ENCODE measurements at places on chromosomes 3 and 15. TPM values are rescaled to one million over a fixed set of nuclear protein-coding genes. Genes with fewer than 3 reads are reported as not detected.

DNA sequence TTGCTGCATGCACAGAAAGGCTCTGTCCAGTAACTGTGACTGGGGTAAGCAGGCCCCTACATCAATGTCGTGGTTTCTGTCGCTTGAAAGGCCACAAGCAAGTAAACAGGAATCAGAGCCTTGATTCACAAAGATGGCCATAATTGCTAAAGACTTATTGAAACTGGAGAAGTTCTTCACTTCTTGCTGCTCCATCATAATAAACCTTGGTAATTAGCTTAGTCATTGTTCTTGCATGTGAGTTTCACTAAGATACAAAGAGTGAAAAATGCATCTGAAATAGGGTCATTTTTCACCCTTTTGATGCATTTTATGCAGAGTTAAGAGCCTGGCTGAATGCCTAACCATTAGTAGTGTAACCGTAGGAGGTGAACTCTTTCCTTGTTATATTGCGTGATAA is 3.2 kb downstream of the SEMA6D start:
- no peak for DNase-seq

GRCh38 chr3:162597226-162597625 is 1100.6 kb downstream of the OTOL1 start:
- DNase-seq, result no peak

DNA sequence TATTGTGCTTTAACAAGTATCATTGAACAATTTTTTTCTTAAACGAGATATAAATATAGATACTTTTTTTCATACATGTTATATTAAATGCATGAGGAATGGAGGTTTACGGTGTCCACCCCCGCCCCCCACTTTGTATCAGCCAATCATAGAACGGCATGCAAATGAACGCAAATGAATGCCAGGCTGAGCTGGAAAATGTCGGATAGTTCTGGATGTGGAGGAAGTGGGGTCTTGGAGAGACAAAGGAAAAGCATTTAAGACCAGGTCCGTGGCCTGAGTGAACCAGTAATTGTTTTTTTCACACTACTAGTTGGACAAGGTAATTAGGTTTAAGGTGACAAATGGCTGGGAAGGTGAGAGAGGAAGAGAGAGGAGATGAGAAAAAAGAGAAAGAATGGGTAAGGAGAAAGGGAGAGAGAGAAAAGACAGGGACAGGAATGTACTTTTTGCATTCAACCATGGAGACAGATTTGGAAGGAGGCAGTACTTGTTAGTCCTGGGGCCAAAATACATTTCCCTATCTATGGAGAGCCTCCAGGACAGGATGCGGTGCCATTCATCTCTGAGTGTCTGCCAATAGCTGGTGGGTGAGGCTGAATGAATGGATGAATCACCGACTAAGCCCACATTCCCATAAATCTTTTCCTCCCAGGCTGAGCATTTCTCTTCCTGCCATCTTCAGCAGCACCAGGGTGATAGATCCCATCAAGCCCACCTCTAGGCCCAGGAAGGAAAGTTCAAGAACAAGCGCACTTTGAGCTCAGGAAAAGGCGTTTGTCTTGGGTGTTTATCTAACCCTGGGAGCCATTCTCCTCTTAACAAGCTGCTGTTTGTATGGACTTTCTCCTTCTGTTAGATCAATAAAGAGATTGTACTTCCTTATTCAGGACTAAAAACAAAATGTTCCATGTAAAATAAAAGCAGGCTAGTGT is 1.4 kb upstream of the RAD18 start:
- DNase-seq, result no peak

GRCh38 chr3:40464339-40465110 is 7.4 kb downstream of the RPL14 start:
- DNase-seq, result no peak

GRCh38 chr3:138594935-138595610 is 1.0 kb upstream of the CEP70 start:
- DNase-seq, result no peak

DNA sequence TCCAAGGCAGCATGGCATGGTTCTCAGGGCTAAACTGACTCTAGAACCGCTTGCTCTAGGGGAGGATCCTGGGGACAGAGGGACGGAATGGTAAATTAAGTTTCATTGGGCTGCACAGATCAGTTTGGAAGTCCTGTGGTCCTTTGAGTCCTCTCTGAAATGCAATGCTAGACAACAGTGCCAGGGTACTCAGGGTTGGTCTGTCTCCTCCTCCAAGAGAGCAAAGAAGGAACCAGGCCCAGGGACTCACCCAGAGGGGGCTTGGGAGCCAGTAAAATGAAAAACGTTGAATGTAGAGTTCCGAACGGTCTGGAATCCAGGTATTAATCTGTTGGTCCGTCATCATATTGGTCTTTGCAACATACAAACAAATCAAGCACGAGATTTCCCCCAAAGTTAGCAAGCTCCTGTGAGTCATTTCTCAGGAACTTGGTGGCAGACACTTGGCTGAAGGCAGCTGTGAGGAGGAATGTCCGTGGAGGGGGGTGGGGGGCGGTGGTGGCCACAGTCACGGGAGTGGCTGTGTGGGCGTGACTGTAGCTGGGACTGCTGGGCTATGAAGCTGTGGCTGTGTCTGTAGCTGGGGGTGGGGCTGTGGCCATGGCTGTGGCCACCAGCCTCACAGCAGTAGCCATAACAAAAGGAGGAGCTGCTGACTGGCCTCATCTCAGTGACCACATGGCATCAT is 361.0 kb downstream of the SHQ1 start:
- DNase-seq, result peak; percentile 55

ISLR2 gene
- 2.2 TPM for total RNA-seq

- no peak for DNase-seq
These were observed 90.1 kb downstream of the NEK10 start for GRCh38 chr3:27279123-27279522.

DNA sequence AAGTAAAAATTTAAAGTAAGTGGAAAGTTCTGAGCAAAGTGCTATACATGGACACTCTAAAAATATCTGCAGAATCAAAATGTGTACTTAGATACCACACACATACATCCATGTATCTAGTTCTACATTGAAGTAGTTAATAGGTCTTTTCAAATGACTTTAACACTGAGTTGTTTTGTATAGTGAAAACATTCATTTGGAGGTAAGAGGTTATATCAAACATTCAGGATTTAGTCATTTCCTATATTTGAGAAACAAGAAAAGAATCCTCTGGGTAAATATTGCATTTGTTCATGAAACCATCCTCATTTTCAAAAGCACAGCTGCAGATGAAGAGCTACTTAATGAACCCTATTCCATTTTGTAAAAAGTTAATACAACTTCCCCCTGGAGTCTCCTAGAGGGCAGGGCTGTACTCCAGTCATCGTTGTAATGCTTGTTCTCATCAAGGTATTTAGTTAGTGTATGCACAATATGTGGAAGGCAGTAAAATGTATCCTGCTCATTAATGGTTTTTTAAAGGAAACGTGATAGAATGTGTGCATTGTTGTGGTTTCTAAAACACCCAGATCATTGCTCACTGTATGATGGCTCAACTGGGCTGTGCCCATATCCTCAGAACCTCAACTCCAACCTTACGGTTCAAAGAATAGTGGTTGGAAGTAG is 26.2 kb downstream of the ARPP21 start:
- no peak for DNase-seq

DNA sequence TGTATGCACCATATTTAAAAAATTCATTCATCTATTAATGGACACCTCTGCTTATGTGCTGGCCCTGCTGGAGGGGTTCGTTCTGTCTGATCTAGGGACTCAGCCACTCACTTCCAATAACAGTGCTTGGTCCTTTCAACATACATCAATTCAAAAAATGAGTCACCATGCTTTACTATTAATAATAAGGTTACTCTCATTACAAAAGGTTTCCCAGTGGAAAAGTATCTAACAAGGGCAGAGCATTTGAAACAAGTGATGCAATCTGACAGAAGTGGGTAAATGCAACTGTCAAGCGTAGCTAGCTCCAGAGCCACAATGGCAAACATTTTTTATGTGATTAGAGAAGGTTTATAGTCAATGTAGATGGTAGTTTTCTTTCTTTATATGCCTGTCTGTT is 67.9 kb upstream of the TNIK start:
- DNase-seq, result no peak

DNA sequence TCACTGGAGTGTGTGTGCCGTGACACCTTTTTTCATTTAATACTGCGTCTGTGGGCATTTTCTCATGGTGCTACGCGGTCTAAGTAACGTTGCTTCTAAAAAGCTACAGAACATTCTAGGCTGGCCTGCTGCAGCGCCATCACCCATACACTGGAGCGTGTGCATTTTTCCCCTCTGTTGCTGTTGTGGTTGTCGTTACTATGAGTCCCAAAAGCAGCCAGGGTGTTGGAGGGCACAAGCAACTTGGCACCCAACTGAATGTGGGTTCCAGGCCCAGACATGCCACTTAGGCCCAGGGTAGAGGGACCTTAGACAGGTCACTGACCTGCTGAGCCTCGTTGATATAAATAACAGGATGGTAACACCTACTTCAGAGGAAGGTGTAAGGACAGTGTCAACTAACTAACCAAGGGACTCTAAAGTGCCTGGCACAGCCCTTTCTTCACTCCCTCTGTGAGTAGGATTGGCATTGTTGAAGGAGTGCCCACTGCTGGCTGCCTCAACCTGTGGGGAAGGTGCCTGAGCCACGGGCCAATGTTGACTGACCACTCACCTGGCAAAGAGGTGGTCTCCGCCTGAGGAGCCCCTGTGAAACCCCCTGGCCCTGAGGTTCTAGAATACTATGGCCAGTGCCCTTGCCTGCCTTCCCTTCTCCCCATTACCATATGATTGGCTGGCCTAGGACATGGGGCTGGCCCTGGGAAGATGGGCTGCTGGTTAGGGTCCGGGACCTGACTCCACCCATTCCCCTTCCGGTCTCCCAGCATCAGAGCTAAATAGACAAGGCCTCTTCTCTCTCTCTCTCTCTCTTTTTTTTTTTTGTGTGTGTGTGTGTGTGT is 3.5 kb downstream of the CSK start:
- DNase-seq, result peak; percentile 45

DNA sequence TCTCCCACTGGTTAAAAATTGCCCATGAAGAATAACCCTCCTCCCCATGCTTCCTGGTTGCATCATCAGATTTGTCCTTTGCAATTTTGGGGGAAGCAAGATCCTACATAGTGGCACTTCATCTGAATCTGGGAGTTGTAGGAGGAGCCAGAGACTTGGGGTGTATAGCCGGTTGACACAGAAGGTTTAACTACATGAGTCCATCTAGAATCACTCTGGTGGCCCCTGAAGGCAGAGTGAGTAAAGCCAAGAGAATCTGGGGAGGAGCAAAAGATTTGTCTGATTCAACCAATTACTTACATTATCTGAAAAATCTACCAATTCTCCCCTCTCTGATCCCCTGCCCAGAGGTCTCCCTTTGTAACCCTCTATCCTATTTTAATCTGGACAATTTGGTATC is 50.1 kb downstream of the SYN2 start:
- no peak for DNase-seq

DNA sequence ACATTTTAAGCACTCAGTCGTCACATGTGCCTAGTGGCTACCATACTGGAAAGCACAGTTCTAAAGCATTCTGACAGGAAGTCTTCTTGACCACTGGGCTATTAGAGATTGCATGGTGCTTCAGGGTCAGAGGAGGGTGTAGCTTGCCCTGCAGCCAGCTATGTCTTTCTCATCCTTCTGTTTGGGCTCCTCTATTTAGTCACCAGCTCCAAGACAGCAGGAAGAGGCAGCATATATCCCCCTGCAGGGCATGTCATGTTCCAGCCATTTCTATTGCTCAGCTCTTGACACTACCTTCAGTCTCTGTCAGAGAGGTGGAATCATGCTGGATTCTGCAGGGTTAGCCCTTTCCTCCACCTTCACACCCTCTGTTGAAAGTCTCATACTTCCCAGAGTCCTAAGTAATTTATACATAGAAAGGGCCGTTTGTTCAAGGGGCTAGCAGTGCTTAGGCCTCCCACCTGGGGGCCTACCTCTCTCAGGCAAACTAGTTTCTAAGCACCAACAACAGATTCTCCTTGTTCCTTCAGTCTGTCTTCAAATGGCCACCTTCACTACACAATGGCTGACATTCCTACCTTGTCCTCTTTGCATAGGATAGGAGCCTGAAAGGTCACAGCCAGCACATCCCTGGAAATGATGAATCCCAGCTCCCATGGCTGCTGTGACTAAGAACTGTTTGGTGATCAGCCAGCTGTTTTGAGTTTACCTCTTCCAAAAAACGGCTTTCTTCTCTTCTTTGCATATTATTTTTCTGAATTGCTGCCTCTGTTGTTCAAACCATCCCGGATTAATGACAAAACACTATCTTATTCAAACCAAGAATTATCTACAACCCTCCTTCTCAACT is 115.7 kb upstream of the BFSP2 start:
- no peak for DNase-seq

DNA sequence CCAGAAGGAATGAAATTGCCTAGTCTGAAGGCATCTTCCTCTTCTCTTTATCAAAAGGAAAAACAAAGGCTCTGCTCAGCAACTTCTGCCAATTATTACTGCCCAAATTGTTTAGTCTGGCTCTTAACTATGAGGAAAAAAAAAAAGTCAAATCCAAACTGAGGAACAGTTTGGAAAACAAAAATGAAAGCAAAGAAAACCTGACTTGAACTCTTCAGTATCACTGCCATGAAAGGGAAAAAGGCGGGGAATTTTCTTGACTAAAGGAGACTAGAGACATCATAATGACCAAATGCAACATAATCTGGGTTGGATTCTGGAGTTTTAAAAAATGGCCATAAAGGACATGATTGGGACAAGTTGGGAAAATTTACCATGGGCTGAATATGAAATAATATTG is 156.3 kb downstream of the STT3B start:
- no peak for DNase-seq

- no peak for DNase-seq
These were observed 123.3 kb downstream of the PLOD2 start for GRCh38 chr3:146037697-146038096.

DNA sequence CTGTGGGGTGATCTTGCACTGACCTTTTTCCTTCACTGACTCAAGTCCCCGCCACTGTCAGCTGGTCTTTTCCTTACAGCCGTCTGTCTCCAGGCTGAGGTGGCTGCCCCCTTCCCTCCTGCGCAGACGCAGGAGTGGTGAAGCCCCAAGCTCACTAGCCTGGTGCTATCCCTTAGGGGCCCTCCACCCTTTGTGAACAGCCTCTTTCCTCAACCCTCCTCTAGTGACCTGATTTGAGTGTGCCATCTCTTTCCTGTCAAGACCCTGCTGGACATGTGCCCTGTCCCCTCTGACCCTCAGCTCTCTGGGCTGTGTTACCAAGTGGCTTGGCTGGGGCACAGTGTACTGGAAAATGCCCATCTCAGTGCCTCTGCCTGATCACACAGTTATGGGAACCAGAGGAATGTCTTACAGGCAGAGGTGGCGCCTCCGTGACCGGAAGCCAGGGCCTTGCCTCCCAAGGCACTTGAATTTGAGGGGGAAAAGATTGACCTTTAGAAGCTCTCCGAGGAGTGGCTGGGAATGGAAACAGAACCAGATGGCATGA is 8.7 kb downstream of the KBTBD13 start:
- DNase-seq, result no peak

SLC12A1 gene
- not detected for total RNA-seq

GRCh38 chr3:38507120-38507519 is 11.0 kb downstream of the EXOG start:
- DNase-seq, result no peak

GRCh38 chr3:186949281-186949982 is 19.1 kb downstream of the ST6GAL1 start:
- DNase-seq, result peak; percentile 52
